ENCODE measurements at places on chromosomes 7 and 10. TPM values are rescaled to one million over a fixed set of nuclear protein-coding genes. Genes with fewer than 3 reads are reported as not detected.

Gene VENTX
- not detected for total RNA-seq

Gene ST7
- 26.6 TPM for total RNA-seq

Gene TMEM176A
- total RNA-seq: 20.8 TPM

Gene CTAGE4
- total RNA-seq: 7.8 TPM

Gene ZDHHC16
- total RNA-seq: 23.2 TPM

Gene NUTM2E
- total RNA-seq: not detected
